ENCODE measurements at places on chromosomes 2 and 18.
A peak's percentile ranks its signal among the peaks of the same experiment; 100 is the strongest.

- no peak for DNase-seq
Observed at GRCh38 chr2:26395394-26395793, 6.3 kb upstream of the DRC1 start.

GRCh38 chr18:67916097-67916496, 399.6 kb upstream of the DSEL start:
- no peak for DNase-seq

DNA sequence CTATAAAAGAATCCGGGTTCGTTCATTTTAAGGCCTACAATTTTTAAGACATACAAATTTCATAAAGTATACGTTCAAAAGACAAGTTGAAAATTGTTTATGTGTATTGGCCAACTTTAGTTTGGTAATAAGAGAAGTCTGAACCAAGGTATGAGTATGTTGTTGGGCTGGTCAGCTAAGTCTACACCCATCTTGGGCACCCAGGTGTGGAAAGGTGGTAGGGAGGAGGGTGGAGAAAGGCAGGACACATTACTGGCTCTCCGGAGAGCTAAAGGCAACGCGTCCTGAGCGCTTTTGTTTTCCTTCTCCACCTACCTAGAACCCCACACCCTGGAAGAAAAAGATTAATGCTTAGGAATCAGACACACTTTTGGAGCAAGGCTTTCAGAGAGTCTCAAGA, 899 bp upstream of the PELI1 start:
- no peak for DNase-seq

DNA sequence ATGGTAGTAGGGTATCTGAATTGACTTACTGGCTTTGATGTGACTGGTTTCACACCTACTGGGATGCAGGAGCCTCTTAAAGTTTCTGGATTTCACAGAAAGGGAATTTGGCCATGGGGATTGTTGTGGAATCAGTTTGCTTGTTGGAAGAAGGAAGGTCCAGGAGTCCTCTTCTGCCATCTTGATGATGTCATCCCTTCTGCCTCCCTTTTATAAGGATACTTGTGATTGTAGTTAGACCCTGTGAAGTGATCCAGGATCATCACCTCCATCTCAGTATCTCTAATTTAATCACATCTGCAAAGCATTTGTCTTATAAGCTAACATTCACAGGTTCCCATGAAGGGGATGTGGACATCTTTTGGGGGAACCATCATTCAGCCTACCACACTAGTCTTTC, 79.5 kb downstream of the CCDC138 start:
- no peak for DNase-seq

- no peak for DNase-seq
Observed at GRCh38 chr2:96875498-96876268, 5.8 kb upstream of the SEMA4C start.

- no peak for DNase-seq
Observed at GRCh38 chr18:22098563-22098989, 70.8 kb upstream of the GATA6 start.

GRCh38 chr2:191565647-191566198, 112.2 kb upstream of the NABP1 start:
- DNase-seq = no peak

DNA sequence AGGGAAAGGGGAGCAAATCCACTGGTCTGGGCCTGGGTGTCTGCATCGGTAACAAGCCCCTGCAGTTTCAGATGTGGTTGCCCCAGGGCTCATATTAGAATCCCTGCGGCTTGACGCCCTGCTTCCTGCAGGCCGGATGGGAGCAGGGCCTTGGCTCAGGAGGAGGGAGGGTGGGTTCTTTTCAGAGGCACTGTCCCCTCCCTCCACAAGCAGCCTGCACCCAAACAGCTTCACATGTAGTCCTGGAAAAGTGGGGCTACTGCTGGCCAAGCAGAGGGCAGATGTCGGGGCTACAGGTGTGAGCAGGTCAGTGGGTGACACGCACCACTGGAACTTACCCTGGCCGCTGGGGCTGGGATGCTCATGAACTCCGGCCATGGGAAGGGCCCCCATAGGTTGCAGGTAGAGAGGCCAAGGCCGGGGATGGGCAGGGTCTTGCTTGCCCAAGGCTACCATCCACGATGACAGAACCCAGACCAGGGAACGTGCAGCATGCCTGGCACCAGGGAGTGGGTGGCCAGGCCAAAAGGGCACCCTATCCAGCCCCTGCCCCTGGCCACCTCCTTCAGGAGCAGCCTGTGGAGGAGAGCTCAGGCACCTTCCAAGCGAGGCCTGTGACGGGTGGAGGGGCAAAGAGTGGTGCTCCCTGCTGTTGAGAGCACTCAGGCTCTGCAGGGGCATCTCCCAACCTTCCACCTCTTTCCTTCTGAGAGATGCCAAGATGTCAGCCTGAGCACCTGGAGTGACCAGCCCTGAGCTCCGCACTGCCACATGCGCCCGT, 16.8 kb downstream of the ARID5A start:
- DNase-seq = peak; percentile 42

DNA sequence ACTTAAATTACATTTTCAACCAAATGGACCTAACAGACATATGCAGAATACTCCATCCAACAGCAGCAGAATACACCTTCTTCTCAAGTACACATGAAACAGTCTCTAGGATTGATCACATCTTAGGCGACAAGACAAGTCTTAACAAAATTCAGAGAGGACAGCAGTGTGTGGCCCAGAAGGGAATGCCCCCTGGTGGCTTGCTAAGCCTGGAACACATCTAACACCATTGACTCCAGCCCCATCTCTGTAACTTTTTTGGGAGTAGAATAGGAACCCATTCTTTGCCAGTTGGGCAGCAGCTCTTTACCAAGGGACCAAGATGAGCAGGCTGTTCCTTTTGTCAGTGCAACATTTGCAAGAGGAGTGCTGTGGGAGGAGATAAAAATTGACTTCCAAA, 249.9 kb downstream of the PLCL1 start:
- DNase-seq = peak; percentile 62

- no peak for DNase-seq
Observed at GRCh38 chr18:71878226-71878625, 665.9 kb downstream of the CBLN2 start.

DNA sequence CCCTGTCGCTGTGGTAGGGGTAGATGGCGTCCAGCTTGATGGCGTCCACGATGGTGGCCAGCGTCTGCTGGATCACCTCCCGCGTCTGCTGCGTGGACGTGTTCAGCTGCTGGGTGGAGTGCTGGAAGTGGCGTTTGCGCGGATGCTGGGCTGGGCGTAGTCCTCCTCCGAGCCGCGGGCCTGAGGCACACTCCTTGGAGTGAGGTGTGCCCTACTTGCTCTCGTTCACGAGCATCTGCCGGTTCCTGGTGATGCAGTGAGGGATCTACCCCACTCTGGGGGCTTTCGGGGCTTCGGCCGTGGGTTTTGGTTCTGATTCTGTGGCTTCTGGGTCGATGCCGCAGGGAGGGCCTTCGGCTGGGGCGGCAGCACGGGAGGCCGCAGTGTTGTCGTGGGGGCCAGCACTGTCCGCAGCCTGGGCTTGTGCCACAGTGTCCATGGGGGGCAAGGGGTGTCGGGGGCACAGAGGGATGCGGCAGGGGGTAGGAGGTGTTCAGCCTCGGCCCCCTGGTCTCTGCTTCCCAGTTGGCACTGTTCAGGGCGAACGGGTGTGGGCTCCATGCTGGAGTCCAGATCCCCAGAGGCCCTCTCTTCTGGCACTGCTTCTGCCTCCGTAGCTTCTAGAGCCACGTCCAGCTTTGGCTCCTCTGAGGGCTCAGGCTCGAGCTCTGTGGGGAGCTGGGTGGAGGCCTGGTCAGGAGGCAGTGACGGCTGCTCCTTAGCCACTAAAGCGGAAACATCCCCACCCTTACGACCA, 890.6 kb upstream of the LRRTM1 start:
- no peak for DNase-seq

GRCh38 chr2:152549423-152549822, 167.8 kb downstream of the PRPF40A start:
- no peak for DNase-seq

- DNase-seq = no peak
Observed at GRCh38 chr2:159215116-159215515, 71.4 kb downstream of the WDSUB1 start.

- no peak for DNase-seq
Observed at GRCh38 chr2:109369671-109370191, 240.7 kb downstream of the SH3RF3 start.

GRCh38 chr18:78517973-78518372, 461.6 kb upstream of the SALL3 start:
- no peak for DNase-seq

- DNase-seq = no peak
Observed at GRCh38 chr2:54880428-54880827, 157.0 kb downstream of the EML6 start.

GRCh38 chr2:112880091-112880531, 30.9 kb upstream of the IL37 start:
- DNase-seq = peak; percentile 44

- DNase-seq = no peak
Observed at GRCh38 chr2:124180635-124181034, 155.5 kb downstream of the CNTNAP5 start.

- DNase-seq = no peak
Observed at GRCh38 chr2:158321264-158321663, 135.3 kb downstream of the CCDC148 start.

DNA sequence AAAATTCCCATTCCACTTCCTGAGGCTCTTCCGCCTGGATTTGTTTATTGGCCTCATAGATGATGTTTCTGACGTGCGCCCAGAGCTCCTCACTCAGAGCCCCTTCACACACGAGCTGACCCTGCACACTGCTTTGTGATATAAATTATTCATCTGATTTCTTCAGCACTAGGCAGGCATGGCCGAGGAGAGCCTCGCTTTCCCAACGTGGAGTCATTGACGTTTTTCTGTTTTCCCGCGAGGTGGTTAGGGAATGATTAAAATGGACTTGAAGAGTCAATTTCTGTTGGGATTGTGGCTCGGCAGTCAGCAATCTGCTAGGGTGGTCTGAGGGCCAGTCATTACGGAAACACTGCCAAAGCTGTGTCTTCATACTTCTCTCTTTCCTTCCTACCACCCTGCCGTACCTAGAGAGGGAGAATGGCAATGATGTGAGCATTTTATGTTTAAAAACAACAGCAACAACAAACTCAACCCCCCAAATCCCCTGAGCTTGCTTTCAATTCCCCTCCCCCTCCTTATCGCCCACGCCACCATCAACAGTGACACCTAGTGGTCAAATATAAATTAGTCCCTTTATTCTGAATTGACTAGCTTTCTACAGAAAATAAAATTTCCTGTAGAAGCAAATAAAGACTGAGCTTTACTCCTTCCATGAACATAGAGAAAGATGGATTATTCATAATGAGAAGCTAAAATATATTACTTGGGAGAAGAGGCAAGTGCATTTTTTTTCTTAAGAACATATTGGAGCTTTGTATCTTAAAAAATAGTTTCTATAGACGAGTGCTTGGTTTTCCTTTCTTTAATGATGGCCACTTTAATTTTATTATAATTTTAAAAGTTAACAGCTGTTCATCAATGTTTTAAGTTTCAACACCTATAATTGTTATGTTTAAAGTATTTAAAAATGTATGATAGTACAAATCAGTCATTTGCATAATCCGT, 285.1 kb downstream of the MTX2 start:
- peak; percentile 36 for DNase-seq

GRCh38 chr2:71669628-71670429, 216.5 kb downstream of the DYSF start:
- DNase-seq = no peak

DNA sequence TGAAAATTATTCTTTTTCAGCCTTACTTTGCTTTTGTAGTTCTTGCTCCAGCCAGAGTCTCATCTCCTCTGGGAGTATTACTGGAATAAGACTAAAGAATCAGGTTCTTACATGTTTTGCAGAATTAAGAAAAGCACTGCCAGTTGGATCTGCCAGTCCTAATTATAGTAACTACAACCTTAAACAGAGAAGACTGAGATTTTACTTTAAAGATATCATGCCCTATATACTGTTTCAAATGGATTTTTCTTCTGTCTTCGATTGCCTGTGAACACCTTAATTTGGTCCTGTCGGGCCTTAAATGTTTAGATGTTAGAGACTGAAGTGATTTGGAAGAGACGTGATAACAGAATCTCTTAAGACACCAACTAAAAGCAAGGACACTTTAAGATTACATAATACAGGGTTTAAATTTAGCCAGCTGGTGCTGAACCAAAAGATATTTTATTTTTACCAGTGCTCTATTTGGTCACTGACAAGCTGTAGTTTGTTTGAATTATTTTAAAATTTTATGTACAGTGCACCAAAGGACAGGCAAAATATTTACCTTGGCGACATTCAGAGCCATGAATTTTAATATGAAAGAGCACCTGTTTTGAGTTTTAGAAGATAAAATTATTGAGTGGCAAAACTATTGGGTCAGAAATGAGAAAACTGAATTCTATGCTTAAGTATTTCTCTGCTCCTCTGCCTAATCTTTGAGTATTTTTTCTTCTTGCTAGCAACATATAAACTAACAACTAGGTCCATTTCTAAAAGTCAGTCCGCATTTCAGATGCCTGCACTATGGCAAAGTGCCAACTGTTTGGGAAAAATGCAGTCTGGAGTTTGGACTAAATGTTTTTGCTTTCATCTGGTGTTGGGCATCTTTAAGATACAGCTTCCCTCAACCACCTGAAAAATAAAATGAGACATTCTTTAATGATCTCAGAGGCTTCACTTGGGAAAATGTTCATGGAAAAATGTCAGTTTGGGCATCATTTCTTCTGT, 300.0 kb downstream of the XIRP2 start:
- DNase-seq = no peak

DNA sequence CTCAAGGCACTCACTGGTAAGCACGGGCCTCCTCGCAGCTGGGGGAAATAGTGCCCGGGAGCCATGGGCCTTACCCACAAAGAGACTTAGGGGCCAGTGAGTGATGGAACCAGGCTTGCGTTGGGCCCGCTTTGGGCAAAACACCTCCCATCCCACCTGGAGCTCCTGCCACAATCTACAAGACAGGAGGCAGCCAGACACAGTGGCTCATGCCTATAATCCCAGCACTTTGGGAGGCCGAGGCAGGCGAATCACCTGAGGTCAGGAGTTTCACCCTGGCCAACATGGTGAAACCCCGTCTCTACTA, 88.2 kb downstream of the TFCP2L1 start:
- DNase-seq = no peak

DNA sequence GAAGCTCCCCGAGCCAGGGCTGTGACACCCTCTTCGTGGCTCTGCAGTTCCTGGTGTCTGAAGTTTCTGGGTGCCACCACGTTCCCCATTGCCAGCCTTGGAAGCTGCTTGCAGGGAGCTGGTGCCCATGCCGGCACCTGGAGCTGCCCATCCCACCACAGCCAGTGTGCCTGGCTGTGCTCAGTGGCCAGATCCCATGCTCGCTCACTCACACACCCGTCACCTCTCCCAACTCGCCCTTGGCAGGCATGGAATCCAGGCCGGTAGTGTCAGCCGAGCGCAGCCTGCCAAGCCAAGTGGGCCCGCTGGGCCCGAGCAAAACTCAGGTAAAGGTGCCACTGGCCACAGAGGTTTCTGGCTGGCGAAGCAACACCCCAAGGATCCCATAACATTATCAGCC, 370.2 kb downstream of the PTPRM start:
- DNase-seq = no peak
